EH (cell line): ENCODE measurements at places on chromosomes 4 and X.

DNA sequence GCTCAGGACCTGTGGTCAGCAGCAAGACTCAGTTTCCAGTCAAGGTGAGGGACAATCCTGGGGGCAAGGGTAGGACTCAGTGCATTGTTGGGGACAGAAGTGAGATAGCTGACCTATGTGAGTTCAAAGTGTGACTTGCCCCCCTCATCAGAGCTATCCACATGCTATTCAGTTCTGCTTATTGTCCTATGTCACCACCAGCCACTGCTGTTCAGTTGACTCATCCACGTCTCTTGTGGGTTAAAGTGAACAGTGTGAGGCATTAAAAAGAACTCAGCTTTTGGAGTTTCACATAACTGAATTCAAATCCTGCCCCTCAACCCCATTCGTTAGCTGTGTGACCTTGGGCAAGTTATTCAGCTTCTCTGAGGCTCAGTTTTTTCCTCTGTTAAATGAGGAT lies 4.4 kb upstream of the APLN start:
- DNase-seq, result no peak

DNA sequence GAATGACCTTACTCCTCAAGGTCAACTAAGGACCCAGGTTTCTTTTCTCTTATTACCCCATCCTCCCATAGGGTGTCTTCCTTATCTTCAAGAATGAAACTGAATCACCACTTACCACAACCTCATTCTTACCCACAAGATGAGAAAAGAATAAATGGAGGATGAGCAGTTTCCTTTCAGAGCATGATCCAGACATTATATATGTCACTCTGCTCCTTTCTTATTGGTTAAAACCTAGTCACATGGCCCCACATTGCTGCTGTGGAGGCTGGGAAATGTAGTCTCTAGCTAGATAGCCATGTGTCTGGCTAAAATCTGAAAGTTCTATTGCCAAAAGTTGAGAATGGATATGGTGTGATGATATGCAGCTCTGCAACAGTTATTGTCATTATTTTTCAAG lies 62.4 kb upstream of the RAI2 start:
- DNase-seq, result peak; percentile 1

DNA sequence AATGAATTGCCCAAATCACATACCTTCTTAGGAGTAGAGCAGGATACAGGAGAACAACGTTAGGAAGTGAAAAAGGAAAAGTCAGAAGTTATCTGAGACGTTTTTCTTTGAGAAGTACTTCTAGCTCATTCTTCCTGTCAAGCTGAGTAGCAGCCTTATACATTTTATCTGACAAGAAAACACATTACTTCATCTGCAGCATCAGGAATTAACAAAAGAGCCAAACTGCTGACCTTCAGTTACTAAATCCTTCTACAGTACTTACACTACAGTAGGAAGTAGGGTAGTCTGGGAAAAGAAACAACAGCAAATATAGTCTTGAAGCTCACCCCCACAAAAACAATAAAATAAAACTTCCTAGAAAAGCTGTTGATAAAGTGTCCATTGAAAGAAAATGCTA lies 57.0 kb downstream of the ATP11C start:
- no peak for DNase-seq

DNA sequence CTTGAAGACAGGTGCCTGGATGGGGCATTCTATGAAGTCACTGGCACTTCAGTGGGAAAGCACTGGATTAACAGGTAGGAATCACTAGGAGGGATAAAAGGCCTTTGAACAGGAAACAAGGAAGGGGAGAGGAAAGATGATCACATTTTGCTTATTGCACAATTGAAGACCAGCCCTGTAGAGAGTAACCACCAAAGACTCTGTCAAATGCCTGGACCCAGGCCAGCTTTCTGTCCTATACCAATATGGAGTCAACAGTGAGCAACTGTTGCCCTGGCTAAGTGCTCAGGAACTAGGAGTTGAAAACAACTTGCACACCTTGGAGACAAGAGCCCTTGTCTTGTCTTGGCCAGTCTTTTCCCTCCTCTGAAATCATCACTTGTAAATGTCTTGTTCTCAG lies 14.1 kb upstream of the RTL3 start:
- no peak for DNase-seq

DNA sequence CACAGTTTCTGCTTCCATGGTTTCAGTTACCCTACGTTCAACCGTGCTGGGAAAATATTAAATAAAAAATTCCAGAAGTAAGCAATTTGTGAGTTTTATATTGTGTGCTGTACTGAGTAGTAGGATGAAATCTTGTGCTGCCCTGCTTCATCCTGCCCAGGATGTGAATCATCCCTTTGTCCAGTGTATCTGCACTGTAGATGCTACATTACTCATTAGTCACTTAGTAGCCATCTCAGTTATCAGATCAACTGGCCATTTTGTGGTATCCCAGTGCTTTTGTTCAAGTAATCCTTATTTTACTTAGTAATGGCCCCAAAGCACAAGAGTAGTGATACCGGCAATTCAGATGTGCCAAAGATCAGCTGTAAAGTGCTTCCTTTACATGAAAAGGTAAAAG lies 97.9 kb downstream of the COX18 start:
- DNase-seq, result peak; percentile 96

- no peak for DNase-seq
These were observed 70.6 kb downstream of the ARSJ start for GRCh38 chr4:113908829-113909228.

DNA sequence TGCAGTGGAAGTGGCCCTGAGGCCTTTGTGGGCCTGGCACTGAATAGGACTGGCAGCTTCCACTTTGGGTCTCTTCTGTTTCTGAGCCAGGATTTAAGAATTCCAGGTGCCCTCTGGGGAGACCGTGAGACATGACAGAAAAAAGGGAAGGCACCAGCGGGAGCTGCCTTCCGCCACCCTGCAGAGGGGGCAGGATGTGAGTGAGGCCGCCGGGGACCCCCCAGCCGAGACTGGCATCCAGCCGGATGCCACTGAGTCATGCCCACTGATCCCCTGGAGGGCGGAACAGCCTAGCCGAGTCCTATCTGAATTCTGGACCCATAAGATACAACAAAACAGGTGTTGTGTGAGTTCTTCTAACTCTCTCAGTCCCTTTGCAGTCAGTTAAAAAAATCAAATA lies 41.3 kb downstream of the C4orf50 start:
- DNase-seq, result no peak

- peak; percentile 32 for DNase-seq
These were observed 19.6 kb downstream of the ADGRA3 start for GRCh38 chr4:22496165-22496813.
